ENCODE measurements at places on chromosomes 3 and 15.

GRCh38 chr3:153373606-153374005 is 211.6 kb downstream of the RAP2B start:
- DNase-seq: no peak

DNA sequence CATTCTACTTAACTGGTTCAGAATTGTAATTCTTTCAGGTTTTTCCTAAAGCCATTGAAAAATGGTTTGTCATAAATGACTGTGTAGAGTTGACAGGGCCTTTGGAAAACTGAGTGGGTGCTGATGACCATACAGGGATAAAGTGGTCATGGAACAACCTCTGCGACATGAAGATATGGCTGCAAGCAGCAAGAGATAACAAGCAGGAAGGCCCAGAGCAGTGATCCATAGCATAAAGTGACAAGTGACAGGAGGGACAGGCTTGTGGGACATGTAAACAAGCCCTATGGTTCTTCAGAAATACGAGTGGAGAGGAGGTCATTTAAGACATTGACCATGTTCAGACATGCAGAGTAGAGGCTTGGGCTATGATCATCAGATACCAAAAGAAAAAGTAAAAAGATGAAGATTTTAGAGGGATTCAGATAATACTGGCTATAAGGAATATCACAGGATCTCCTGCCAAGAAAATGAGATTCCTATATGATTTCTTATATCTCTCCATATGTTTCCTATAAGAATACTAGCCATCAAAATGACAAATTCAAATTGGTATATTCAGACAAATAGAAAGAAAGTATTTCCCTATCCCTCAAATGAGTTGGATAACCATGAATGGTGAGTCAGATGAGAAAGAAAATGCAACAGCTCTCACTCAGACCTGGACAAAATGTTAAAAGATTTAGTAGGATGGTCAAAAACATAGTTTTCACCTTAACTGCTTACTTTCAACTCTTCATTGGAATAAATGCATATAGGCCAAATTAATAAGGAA is 827.6 kb upstream of the CFAP20DC start:
- no peak for DNase-seq

- DNase-seq: no peak
Measured at GRCh38 chr3:172201870-172202236, 162.5 kb downstream of the FNDC3B start.

DNA sequence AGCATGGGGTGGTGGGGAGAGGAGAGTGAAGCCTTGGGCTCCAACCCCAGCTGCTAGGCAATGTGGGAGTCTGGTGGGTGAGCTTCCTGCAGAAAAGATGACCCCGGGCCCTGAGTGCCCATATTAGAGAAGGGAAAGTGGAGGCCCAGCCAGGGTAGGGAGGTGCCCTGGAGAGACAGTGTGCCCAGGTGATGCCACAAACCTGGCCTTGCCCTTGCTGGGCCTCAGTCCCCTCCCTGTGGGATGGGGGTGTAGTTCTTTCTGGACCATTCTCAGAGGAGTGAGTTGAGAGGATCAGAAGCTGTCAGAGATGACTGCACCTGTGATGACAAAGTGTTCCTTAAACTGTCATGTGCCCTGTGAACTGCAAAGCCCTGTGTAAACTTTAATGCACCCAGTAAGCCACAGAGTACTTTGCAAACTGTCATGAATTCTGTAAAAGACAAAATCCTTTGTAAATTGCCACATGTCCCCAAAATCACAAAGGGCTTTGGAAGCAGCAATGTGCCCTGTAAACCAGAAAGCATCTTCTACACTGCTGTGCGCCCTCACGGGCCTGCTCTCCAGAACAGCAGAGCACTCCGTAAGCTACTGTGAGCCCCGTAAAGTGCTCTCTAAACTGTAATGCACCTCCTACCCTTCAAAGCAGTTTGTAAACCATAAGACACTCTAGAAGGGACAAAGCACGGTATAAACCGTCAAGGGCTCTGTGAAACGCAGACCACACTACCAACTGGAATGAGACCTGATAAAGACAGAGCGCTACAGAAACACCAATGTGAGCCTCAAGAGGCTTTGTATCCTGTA is 51.3 kb upstream of the FGD5 start:
- DNase-seq: no peak

DNA sequence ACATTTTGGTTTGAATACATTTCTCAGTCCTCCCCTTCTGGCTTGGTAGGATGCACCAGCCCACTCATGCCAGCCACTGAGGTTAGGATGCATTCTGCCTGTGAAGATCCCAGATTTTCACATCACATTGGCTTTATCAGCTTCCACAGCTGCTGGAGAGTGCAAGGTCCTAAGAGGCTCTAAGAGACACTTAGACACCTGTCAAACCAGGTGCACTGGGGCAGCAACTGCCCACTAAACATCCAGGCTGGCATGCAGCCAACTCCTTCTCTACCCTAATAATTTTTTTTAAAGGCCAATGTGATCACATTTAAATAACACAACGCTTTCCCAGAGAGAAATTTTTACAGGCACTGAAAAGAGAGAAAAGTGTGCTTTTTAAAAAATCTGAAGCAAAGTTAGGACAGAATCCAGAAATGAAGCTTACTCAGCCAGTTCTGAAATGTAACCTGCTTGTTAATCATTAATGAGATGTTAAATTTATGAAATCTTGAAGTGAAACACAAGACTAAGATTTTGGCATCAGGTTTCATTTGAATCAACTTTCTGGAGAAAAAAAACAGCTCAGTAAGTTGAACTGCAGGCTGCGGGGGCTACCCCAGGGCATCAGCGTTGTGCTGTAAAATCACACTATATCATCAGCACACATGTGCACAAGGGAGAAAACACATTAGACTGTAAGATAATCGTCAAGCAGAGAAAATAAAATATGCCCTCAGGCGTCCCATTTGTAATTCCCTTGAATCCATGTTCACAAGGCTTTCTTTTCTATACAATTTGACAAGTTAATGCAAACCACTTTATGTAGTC is 312.9 kb downstream of the ZBBX start:
- peak; percentile 27 for DNase-seq

DNA sequence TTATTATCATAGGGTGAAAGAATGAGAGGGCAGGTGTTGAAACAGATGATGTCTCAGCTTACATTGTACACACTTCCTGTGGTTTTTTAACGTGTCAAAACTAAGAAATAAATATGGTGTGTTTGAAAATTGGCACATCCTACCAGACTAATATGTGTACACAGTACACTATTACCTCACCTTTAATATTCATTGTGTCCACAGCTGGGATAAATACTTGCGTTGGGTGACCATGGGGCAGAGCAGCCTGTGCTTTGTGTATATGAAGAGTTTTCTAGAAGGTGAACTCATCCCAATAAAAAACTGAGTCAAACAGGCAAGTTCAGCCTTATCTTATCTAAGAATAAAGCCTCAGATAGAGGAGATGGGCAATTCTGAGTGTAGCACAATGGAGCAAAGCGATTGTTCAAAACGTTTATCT is 17.3 kb downstream of the SUCNR1 start:
- DNase-seq: no peak

DNA sequence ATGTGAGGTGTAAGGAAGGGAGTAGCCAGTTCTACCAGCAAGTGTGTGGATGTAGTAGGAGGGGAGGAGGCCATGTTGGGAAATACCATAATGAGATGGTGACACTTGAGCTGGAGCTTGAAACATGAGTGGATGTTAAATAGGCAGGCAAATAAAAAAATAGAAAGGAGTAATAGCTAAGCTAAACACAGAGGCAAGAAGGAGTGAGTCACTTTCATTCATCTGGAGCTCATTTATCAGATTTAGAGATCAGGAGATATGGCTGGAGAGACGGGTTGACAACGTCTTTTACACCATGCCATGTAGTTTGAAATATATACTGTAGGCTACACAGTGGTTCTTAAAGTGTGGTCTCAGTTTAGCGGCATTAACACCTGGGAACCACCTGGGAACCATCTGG is 390.5 kb downstream of the DIPK2A start:
- no peak for DNase-seq

GRCh38 chr15:29034593-29035335 is 149.0 kb downstream of the APBA2 start:
- DNase-seq: no peak

- no peak for DNase-seq
Measured at GRCh38 chr3:37703626-37704025, 158.1 kb upstream of the CTDSPL start.

DNA sequence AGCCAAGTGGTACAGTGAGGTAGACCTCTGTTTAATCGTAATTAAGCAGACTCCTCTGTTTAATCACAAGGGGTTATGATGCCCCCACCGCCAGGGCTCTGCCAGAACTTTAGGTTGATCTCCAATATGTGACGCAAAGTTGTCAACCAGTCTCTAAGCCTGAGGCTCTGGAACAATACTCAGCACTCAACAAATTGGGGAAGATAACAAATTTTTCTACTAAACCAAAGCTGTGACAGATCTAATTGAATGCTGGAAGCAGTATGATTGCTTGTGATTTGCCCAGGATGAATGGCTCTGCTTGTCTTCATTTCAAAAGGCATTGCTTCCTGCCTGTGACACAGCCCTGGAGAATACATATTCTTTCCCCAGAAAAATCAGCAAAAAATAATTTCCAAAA is 57.1 kb downstream of the SNTN start:
- DNase-seq: no peak

DNA sequence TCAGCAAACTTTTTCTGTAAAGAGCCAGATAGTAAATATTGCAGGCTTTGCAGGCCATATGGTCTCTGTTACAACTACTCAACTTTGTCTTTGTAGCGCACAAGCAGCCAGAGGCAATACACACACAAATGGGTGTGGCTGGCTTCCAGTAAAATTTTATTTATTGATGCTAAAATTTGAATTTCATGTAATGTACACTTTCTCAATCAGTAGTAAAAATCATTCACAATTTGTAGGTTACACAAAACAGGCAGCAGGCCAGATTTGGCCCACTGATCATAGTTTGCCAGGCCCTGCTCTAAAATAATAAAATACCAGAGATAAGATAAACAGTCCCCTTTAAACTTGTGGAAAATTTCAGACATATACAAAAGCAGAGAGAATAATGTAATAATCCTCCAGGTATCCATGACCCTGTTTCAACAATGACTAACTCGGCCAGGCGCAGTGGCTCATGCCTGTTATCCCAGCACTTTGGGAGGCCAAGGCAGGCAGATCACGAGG is 330.3 kb downstream of the SHQ1 start:
- no peak for DNase-seq

- no peak for DNase-seq
Measured at GRCh38 chr3:101119535-101119934, 126.3 kb upstream of the ABI3BP start.

DNA sequence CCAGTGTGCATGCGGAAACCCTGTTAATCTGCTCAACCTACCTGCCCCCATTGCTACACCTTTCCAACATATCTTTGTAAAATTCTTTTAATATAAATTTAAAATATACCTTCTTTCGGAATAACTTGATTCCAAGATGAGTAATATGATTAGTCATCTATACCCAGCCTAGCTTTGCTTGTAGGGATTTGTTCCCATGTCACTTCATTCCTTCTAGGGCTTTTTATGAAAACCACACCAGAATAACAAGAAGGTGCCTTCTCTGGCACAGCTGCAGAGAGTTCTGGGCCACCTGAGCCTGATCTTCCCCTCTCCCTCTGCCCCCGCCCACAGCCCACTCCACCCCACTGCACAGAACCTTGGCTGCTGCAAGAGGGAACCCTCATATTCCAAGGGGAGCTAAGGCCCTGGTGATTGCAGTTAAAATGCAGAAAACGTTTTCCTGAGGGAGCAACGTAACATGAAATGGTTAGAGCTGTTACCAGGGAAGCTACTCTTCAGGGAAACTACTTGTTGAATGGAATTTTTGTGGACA is 38.6 kb upstream of the HACD2 start:
- DNase-seq: no peak

GRCh38 chr3:37820286-37820685 is 41.4 kb upstream of the CTDSPL start:
- DNase-seq: no peak

GRCh38 chr3:108328821-108329486 is 32.6 kb downstream of the HHLA2 start:
- DNase-seq: no peak

GRCh38 chr15:68210821-68211655 is 5.9 kb upstream of the CALML4 start:
- no peak for DNase-seq

GRCh38 chr15:101049856-101050622 is 130.9 kb downstream of the LRRK1 start:
- no peak for DNase-seq

DNA sequence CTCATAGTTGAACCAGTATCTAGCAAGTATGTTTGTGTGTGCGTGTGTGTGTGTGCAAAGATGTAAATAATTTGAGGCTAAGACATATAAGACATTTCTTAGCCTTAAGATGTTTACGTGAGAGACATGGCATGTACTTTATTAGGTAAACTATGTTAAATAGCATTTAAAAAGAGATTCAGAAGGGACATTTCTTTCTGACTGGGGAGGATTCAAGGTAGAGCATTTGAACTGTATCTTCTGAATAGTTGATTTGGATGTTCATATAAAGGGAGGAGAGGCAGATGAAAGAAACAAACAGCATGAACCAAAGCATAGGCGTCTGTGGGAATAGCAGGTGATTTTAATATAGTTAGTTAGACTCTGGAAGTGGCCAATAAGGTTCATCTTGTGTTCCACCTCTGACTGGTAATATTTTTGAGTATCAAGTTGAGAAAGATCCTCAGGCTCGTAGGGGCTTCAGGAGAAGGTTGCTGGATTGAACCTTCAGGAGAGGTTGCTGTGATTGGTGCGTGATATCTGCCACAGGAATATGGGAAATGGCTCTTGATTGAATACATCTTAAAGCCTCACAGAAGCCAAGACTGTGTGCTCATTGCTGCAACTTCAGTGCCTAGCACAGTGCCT is 12.6 kb downstream of the NFKBIZ start:
- no peak for DNase-seq

- no peak for DNase-seq
Measured at GRCh38 chr3:177195242-177195991, 1.9 kb downstream of the TBL1XR1 start.

DNA sequence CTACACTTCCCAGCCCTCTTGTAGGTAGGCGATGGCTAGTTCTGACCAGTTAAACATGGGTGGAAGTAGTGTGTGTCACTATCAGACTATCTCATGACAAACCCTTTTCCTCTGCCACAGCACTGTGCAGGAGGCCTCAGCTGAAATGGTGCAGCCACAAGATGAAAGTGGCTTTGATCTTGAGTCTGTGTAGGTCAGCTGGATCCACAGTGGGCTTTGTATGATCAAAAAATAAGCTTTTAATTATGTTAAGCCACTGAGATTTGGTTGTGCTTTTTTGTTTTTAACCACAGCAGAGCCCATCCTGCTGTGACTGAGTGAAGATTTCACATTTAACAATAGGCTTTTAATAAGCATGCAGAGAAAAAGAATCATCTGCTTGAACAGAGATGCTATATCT is 19.7 kb downstream of the RCN2 start:
- DNase-seq: no peak

- no peak for DNase-seq
Measured at GRCh38 chr3:104582092-104582491, 784.6 kb upstream of the ALCAM start.
